ENCODE measurements at places on chromosomes 7 and 10.
A peak's percentile ranks its signal among the peaks of the same experiment; 100 is the strongest.

GRCh38 chr7:91046322-91047089, 217.7 kb upstream of the FZD1 start:
- DNase-seq, result no peak

DNA sequence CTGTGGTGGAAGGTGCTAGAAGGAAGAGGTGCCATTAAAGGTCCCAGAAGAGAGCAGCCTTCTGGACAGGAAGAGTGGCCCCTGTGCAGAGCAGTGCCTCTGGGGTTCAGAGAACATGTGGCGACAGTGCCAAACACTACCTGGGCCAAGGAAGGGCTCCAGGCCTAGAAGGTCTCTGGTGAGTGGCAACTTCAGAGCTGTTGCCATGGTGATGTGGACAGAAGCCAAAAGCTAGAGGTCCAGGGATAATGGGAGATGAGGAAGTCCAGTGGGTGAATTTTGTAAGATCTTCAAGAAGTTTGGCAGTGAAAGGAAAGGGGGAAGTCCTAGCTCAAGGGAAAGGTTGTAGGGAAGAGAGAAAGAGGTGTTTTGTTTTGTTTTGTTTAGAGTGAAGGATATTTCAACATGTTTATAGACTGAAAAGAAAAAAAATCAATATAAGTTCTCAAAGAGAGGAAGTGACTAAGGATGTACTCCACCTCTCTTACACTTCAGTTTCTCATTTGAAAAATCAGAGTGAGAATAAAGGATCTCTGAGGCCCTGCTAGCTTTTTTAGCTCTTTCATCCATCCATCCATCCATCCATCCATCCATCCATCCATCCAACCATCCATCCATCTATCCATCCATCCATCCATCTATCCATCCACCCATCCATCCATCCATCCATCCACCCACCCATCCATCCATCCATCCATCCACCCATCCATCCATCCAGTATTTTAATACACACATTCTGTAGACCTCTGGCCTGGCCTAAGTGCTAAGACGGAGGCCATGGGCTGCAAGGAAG, 77.1 kb upstream of the DUSP5 start:
- no peak for DNase-seq

DNA sequence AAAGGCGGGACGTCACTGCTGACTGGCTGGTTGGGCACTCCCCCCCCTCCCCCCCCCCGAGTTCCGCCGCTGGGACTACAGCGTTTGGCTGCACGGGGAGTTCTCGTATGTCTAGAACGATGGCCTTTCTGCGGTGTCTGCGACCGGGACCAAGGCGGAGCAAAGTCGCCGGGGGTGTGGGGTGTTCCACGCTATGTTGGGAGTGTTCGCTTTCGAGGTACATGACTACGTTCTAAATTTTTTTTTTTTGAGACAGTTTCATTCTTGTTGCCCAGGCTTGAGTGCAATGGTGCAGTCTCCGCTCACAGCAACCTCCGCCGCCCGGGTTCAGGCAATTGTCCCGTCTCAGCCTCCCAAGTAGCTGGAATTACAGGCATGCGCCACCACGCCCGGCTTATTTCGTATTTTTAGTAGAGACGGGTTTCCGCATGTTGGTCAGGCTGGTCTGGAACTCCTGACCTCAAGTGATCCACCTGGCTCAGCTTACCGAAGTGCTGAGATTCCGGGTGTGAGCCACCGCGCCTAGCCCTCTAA, 573 bp upstream of the IDI1 start:
- DNase-seq, result no peak

- DNase-seq, result no peak
Measured at GRCh38 chr10:113033991-113034390, 83.9 kb downstream of the TCF7L2 start.

DNA sequence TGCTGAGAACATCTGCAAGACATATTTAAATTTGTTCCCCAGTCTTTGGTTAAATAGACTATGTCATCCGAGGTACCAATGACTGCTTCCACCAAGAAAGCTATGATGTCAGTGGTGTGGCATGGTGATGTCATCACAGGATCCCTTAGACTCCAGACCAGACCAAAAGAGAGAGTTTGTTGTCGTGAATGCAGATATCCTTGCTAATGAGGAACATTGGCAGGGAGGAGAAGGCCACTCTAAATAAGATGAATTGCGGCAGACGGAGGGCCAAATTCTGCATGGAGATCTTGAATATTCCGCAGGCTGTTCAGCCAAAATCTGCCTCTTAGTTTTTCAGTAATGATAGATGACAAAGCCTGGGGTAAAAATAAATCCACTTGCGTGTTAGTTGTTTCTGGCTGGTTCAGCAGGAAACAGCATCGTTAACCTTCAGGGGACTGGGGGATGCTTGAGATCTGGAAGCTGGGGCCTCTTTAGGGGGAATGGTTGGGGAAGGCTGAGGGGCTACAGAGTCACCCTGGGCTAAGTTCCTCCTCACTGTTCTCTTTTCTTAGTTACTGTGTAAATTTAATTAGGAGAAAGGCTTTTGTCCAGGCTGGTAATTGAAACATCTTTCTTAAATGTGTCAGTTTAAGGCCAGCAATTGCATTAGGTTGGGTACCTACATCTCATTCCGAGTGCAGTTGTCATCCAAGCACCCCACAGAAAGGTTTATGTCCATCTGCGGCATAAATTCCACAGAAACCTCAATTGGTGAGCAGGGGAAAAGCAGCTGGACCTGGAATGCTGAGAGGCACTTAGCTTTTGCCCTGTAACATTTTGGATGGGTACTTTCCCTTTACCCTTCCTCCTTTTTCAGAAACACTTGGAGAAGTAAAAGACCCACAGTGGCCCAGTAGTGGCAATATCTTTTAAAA, 11.6 kb upstream of the CAMK1D start:
- DNase-seq, result no peak

DNA sequence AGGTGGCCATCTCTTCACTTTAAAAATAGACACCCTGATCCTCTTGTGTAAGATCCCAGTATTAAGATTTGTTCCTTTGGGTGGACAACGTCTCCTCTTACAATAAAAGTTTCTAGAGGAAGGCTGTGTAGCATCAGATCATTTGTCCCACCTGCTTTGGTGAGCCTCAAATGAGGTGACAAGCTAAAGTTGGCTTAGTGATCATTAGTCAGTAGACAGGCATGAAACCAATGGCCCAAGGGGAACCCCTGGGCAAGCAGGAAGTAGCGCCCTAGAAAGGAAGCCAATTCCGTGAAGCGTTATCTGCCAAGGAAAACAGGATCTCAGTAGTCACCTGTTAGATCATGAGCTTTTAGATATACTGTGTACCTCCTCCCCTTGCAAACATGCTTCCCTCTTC, 66.8 kb downstream of the PCGF5 start:
- no peak for DNase-seq

- DNase-seq, result no peak
Measured at GRCh38 chr10:119852822-119853221, 19.8 kb downstream of the MCMBP start.

GRCh38 chr10:71978476-71978875, 14.3 kb downstream of the CHST3 start:
- no peak for DNase-seq

- DNase-seq, result no peak
Measured at GRCh38 chr7:140734096-140734495, 37.6 kb downstream of the NDUFB2 start.

GRCh38 chr7:152521420-152522337, 85.9 kb upstream of the KMT2C start:
- DNase-seq, result no peak

DNA sequence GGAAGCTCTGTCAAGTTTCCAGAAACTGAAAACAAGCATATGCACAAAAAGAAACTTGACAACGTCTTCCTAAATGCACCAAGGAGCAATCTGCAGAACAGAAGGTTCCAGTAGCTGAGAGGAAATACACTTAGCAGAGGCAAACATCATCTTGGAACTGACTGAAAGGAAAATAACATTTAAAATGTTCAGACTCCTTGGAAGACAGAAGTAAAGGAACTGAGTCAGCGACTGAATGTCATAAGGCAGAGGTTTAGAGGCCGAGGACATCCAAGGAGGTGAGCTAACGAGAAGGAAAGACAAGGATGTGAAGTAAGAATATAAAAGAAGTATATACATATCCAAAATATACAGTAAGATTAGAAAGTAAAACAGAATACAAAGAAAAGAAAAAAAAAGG, 24.1 kb downstream of the SEMA3D start:
- DNase-seq, result no peak

DNA sequence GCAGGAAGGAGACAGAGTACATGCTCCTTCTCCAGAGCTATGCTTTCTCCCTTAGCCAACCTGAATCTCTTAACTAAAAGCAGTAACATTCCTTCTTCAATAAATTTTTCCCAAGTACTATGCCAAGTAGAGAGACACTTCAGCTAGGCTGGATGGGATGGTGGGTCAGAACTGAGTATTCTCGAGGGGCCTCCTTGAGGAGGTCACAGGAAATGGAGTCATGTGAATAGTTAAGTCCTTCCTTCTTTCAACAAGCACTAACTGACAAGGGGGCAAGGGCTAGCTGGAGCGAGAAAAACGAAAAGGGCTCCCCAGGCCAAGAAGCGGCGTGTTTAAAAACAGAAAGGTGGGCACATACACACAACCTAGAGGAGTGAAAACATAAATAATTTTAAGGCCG, 5.5 kb downstream of the RSU1 start:
- no peak for DNase-seq

GRCh38 chr7:46233585-46234329, 312.7 kb upstream of the IGFBP3 start:
- no peak for DNase-seq

DNA sequence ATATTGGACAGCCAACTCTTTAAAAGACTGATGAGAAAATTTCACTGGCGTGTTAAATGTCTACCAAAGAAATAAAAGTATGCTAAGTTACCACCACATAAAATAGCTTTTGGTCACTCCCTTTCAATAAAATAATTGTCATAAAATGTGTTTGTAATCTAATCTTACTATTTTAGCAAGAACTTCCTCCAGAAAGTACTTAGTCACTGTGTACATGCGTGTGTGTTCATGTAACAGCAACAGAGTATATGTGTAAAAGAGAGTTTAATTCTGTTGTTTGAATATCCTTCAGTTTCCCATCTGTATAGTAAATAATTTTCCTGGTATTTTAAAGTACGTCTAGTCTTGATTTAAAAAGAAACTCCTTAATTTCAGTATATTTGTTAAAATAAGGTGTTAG, 35.0 kb upstream of the WASL start:
- DNase-seq, result no peak

- no peak for DNase-seq
Measured at GRCh38 chr10:69332278-69333010, 54.1 kb downstream of the HK1 start.

- no peak for DNase-seq
Measured at GRCh38 chr7:50556247-50556991, 8.8 kb downstream of the DDC start.

- DNase-seq, result no peak
Measured at GRCh38 chr10:89147256-89147655, 59.9 kb downstream of the CH25H start.

DNA sequence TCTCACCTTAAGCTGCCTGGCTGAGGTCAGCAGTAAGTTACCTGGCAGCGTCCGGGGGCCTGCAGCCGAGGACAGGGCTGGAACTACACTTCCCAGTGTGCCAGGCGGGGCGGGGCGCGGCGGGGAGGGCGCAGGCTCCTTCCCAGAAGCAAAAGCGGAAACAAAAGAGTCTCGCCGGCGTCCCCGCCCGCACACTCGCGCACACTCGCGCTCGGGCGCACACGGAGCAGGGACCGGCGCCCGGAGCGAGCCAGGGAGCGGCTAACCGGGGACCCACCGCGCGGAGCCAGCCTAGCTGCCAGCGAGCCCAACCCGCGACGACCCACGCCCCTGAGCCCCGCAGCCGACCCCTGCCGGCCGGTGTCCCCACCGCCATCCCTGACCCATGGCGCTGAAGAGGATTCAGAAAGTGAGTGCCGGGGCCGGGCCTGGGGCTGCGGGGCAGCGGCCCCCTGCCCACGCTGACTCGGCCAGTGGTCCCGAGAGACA, at the start of gene UBE2D1:
TSS of gene UBE2D1 (plus strand) at position 190 of the 489 bp plus-strand sequence. CDS start at position 386, 196 bp downstream.
- peak; percentile 88 for DNase-seq

DNA sequence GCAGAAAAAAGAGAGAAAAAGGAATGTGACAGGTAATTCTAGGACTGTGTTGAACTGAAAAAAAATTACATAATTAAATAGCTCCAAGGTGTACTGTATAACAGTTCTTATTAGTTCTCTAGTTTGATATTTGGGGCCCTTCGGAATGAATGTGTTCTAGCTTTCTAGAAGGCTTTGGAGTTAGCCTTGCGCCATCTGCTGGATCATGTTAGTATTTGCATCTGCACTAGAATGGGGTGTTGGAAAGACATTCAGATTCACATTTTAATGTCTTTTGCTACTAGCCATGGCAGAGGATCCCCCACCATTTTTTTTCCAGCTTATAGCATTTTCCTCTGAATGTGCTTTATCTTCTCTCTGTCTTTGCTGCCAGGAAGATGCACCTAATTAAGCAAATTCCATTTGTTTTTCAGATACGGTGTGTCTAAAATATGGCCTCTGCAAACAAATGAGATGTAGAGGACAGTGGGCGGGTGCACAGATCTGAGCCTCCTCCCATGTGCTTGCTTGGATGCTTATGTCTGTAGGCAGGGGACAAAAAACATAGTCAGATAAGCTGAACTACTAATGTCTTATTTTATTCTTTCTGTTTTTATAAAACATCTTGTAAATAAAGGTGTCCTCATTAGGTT, 238.5 kb downstream of the PHF14 start:
- DNase-seq, result peak; percentile 41

DNA sequence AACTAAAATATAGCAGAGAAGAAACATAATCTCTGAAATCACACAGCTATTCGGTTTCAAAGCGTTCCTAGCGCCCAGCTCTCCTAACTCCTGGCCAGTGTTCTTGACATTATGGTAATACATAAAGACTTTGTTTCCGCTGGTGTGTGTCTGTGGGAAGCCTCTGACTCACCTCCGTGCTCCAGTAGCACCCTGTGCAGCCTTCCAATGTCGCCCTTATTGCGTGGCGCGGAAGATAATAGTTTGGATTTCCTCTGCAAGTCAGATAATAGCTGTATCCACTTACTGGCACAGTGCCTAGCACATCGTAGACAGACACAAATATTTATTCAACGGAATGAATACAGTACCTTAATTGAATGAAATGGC, 570 bp downstream of the BMS1 start:
- DNase-seq, result peak; percentile 27

DNA sequence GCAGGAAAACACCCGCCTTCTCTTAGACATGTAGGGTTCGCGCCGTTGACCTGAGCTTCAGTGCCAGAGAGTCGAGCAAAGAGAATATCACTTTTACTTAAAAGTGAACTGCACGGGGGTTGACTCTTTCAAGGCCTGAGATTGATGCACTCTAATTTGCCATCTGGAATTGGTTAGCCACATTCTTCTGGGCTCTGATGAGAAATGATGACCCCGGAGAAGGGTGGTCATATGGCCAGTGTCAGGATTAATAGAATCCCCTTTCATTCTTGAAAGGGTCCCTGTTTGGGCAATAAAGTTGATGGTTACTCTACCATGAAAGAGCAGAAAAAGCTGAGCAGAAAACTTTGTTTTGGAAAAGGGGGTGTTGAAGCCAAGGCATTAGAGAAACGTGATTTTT, 31.2 kb downstream of the GRK5 start:
- DNase-seq, result no peak

- DNase-seq, result no peak
Measured at GRCh38 chr10:2963889-2964631, 103.3 kb upstream of the PFKP start.

- peak; percentile 70 for DNase-seq
Measured at GRCh38 chr10:61899997-61900828, 1.3 kb upstream of the ARID5B start.

- no peak for DNase-seq
Measured at GRCh38 chr7:23239698-23240097, 6.9 kb upstream of the GPNMB start.

GRCh38 chr10:88245974-88246511, 337.1 kb downstream of the RNLS start:
- DNase-seq, result no peak

GRCh38 chr7:78265071-78265470, 466.5 kb downstream of the PHTF2 start:
- DNase-seq, result no peak
